ENCODE measurements at places on chromosomes 3 and 15.
A peak's percentile ranks its signal among the peaks of the same experiment; 100 is the strongest.

GRCh38 chr15:81323944-81324881 lies at the start of gene STARD5:
Gene STARD5 (minus strand): TSS chr15:81324141. CDS start chr15:81324099, 42 bp downstream.
- DNase-seq: peak; percentile 99

- DNase-seq: no peak
Measured at GRCh38 chr3:59549962-59550361, 500.1 kb upstream of the CFAP20DC start.

DNA sequence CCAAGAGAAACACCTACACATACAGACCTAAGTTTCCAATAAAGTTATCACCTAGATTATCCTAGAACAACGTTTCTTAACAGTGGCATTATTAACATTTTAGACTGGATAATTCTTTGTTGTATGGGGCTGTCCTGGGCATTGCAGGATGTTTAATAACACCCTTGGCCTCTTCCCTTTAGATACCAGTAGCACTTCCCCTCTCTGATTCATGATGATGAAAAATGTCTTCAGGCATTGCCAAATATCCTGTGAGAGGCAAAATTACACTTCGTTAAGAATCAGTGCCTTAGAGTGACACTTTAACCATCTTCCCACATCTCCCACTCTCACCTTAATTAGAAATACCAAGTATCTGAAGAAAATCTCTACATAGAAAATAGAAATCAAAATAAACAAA lies 352.6 kb downstream of the CGGBP1 start:
- no peak for DNase-seq

GRCh38 chr3:131007256-131007655 lies 19.4 kb downstream of the ASTE1 start:
- DNase-seq: no peak

DNA sequence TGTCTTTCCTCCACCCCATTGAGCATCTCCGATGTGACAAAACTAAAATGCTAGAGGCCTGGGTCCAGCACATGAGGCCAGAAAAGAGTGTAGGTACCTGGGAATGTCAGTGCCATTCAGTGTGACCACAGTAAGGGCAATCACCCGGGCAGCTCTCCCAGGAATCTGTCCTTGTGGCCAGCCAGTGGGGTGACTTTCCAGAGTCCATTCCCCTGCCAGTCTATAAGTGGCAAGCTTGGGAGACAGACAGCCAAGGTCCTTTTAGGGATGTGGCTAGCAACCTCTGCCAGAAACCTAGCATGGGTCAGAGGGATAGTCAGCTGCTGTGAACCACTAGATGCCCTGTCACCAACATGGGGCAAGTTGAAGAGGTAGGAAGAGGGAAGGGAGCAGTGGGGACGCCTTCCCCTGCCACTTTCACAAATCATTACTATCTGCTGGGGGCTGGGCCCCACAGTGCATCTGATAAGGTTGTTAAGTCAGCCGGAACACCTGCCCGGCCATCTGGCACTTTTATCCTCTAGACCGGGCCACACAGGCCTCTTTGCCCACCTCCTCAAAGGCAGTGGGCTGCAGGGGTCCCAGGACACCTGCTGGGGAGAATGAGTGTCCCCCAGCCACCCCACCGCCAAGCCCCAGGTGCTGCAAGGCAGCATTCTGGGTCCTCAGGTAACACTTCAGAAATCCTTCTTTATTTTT lies 24.8 kb upstream of the DET1 start:
- DNase-seq: peak; percentile 24

GRCh38 chr3:51338632-51339031 lies 46.5 kb upstream of the MANF start:
- peak; percentile 25 for DNase-seq

GRCh38 chr3:123276346-123277006 lies 74.7 kb downstream of the SEC22A start:
- no peak for DNase-seq

DNA sequence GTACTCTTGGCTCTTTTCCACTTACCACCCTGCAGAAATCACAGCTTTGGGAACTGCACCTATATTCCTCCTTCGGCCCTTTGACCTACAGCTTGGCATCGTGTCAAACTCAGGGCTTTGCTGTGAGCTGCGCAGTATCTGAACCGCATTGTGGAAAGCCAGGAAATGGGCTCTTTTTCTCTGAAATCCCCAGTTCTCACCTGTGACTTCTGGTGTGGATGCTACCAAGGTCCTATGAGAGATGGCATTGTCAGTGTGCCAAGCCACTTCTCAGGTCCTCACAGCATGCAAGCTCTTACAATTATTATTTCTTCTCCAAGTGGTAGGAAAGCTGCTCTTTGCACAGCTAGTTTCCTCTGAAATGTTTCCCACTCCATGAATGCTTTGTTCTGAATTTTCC lies 450.6 kb upstream of the TBL1XR1 start:
- DNase-seq: peak; percentile 32

DNA sequence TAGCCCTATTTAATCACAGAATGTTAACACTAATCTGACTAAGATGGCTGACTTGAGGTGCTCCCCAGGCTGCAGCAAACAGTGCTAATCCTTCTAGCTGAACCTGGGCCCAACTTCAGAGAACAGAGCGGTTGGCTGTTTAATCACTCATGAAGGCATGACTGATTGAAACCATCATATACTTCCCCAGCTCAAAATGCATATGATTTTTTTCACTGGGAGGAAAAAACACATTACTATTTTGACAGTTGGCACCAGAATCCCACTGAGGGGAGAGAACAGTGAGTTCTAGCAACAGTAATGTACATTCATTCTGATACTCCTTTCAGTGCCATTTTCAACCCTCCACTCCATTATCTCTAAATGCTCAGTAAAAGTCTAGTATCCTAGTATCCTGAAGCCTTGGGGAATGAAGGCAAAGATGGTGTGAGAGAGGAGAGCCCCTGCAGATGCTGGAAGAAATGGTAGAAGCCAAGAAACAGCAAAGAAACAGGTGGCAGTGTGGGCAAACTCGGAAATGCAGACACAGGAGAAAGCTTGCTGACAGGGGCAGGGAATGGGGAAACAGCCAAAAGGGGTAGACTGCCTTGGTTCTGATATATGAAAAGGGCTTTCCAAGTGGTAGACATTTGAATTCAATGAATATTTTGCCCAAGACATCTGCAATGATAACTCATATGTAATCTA lies 34.4 kb upstream of the CASR start:
- DNase-seq: no peak

DNA sequence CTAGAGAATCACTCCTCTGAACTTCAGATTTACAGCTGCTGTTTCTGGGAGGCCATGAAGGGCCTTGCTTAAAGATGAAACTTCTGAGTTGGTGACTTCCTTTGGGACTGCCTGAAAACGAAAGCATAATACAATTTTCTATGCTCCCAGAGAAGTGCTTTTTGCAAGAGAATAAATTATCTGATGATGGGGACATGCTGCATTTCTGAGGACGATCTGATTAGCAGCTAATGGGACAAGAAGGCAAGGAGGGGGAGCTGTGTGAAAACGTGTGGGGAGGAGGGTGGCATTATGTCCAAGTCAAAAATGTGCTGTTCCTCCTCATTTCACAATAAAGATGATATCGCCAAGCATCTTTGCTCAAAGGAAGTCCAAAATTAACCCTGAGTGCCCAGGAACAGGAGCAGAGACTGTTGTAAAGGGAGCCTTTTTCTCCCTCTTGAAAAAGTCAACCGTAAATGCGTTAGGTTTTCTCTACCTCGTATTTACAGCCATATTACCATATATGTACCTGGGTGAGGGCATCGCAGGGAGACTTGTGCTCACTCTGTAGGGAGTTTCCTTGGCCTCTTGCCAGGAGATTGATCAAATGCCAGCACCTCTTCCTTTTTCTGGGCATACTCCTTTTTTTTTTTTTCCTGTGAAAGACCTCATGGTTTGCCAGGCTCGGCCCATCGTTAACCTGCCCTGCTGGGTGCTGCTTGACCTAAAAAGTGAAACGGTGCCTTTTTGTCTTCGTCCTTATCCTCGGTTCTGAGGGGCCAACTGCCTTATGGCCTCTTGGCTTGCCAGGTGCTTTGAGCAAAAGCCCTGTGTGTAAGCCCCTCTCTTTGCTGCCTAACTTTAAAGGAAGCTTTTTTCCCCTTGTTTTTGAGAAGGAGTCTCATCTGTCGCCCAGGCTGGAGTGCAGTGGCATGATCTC lies 11.5 kb downstream of the ITPR1 start:
- no peak for DNase-seq

- no peak for DNase-seq
Measured at GRCh38 chr15:67067930-67068551, 2.6 kb downstream of the SMAD3 start.

- DNase-seq: peak; percentile 27
Measured at GRCh38 chr15:88894348-88894818, 961 bp downstream of the HAPLN3 start.

DNA sequence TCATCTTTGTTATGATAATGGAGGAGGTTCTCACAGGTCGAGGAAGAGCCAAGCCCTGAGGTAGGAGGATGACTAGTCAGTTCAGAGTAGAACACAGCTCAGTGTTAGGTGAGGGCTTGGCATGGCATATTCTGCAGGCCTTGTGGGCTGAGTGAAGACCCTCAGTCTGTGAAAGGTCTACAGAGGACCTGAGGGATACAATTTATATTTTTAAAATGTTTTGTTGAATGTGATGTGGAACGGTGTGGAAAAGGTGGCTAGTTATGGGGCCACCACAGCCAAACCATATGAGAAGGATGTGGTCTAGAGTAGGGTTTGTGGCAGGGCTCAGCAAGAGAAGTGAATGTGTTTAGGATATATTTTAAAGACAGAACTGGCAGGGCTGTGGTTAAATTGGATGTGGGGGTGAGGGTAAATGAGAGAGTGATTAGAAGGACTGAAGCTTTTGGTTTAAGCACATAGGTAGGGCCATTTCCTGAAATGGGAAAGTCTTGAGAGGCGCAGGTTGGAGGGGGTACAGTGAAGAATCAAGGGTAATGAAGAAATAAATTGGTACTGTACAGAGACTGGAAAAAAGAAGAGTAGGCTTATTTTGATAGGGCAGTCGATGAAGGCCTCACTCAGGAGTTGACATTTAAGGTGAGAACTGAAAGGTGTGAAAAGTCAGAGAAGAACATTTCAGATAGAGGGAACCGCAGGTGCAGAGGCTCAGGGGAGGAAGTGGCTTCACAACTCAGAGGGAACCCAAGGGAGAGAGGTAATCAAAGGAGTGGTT lies 60.5 kb downstream of the SPTSSB start:
- DNase-seq: no peak

- peak; percentile 16 for DNase-seq
Measured at GRCh38 chr3:34357461-34357860, 559.0 kb downstream of the PDCD6IP start.

GRCh38 chr3:155704061-155704460 lies 40.8 kb downstream of the PLCH1 start:
- no peak for DNase-seq

GRCh38 chr3:11154953-11155325 lies 646 bp downstream of the HRH1 start:
- peak; percentile 21 for DNase-seq

DNA sequence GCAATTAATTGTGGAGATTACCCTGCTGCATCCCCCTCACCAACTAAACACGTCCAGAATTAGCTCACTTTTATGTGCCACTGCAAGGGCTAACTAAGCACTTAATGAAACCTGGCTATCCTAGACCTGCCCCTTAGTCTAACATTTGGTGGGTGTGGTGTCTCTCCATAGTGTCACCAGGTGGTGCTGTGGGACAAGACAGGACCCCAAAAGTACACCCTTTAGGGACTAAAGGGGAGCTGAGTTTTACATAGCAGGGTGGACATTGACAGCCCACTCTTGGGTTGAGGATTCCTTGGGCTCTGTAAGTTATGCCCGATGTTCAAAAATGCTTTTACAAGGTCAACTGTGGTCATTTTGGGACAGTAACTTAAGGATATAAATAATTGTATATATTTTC lies 5.7 kb downstream of the DUT start:
- no peak for DNase-seq

DNA sequence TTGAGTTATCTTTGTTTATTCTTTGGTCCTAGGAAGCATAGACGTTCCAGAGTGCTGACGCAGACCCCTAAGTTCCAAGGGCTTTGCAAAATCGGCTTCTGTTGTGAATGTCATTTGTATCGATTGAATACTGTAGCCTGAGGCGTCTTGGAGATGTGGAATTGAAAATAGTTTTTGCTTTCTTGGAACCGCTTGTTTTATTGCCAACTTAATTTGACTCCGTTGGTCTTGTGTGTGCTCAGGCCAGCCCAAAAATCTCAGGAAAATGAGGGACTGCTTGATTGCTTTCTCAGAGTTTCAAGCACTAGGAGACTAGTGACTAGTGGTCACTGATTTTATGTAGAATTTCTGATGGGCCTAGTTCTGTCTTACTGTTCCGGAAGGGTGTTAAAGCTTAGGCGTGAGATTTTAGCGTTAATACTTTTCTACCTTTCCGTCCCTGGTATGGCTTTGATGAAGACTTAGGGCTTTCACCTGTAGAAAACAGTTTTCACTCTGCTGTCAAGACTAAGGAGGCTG lies 263 bp upstream of the UTS2B start:
- DNase-seq: no peak

DNA sequence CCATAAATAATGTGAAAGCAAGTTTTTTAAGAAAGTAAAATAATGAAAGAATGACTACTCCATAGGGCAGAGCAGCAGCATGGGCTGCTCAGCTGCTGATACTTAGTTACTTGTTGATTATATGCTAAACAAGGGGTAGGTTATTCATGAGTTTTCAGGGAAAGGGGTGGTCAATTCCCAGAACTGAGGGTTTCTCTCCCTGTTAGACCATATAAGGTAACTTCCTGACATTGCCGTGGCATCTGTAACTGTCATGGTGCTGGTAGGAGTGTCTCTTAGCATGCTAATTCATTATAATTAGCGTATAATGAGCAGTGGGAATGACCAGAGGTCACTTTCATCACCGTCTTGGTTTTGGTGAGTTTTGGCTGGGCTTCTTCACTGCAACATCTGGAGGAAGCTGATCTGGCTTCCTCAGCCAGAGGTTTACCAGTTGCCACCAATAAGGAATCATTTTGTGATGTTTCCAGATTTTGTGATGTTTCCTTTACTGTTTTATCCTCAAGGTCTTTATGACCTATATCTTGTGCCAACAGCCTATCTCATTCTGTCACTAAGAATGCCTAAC lies 121.8 kb upstream of the CHL1 start:
- DNase-seq: no peak
